ENCODE measurements at places on chromosomes 1 and 21. TPM values are rescaled to one million over a fixed set of nuclear protein-coding genes. Genes with fewer than 3 reads are reported as not detected.

The MED8 gene
- 19.7 TPM for total RNA-seq

The ATP1A2 gene
- total RNA-seq = 0.45 TPM

The CLEC20A gene
- not detected for total RNA-seq

The FBLIM1 gene
- 6.2 TPM for total RNA-seq

The ENAH gene
- 21.3 TPM for total RNA-seq

The GSTM1 gene
- total RNA-seq = not detected

The CYP4A22 gene
- total RNA-seq = 69.9 TPM

The PRDM2 gene
- total RNA-seq = 11.7 TPM

The RIT1 gene
- total RNA-seq = 7.2 TPM

The ERG gene
- 4.0 TPM for total RNA-seq

The TRIM67 gene
- 0.03 TPM for total RNA-seq

The SPRR2D gene
- not detected for total RNA-seq

The SPRR1A gene
- not detected for total RNA-seq

The RHD gene
- total RNA-seq = 0.18 TPM

The PAQR6 gene
- total RNA-seq = 3.3 TPM

The TAF12 gene
- 8.4 TPM for total RNA-seq

The ATPAF1 gene
- total RNA-seq = 43.0 TPM

The LINGO4 gene
- total RNA-seq = 0.15 TPM

The NEGR1 gene
- 0.20 TPM for total RNA-seq

The NHLH1 gene
- 0.10 TPM for total RNA-seq

The SYT6 gene
- total RNA-seq = 0.08 TPM

The FAM76A gene
- total RNA-seq = 4.4 TPM

The IFNGR2 gene
- total RNA-seq = 14.9 TPM

The KIF2C gene
- 0.73 TPM for total RNA-seq

The SKI gene
- 38.8 TPM for total RNA-seq

The PLPPR5 gene
- total RNA-seq = not detected

The VAMP3 gene
- total RNA-seq = 31.8 TPM

The ETV3L gene
- total RNA-seq = not detected

The ZNF281 gene
- total RNA-seq = 13.7 TPM

The MTARC2 gene
- total RNA-seq = 129 TPM

The PPP1R15B gene
- total RNA-seq = 34.1 TPM

The RGS13 gene
- not detected for total RNA-seq

The PFKFB2 gene
- 4.1 TPM for total RNA-seq

The COL11A1 gene
- 0.08 TPM for total RNA-seq

The KDF1 gene
- 2.9 TPM for total RNA-seq

The MYCL gene
- total RNA-seq = 14.7 TPM

The UBXN10 gene
- 1.3 TPM for total RNA-seq

The AUNIP gene
- total RNA-seq = not detected

The FAM72B gene
- 0.13 TPM for total RNA-seq

The A3GALT2 gene
- total RNA-seq = not detected

The INPP5B gene
- total RNA-seq = 19.4 TPM

The CYP4A11 gene
- 501 TPM for total RNA-seq

The CNIH3 gene
- 1.7 TPM for total RNA-seq

The MATN1 gene
- not detected for total RNA-seq

The KRTAP19-3 gene
- total RNA-seq = not detected

The PCP4 gene
- not detected for total RNA-seq

The HHIPL2 gene
- total RNA-seq = not detected

The ZNF648 gene
- total RNA-seq = 0.81 TPM

The F3 gene
- total RNA-seq = 2.0 TPM

The DIO1 gene
- total RNA-seq = 39.4 TPM

The NR1I3 gene
- total RNA-seq = 158 TPM

The COL6A1 gene
- total RNA-seq = 48.0 TPM

The ZNF695 gene
- total RNA-seq = not detected

The MRPL55 gene
- total RNA-seq = 38.0 TPM

The IARS2 gene
- 45.5 TPM for total RNA-seq
